Femur (tissue), 1 donor: ENCODE measurements at places on chromosomes 4 and X.

- DNase-seq, result no peak
These were observed 186.1 kb upstream of the CASK start for GRCh38 chrX:42109428-42109827.

DNA sequence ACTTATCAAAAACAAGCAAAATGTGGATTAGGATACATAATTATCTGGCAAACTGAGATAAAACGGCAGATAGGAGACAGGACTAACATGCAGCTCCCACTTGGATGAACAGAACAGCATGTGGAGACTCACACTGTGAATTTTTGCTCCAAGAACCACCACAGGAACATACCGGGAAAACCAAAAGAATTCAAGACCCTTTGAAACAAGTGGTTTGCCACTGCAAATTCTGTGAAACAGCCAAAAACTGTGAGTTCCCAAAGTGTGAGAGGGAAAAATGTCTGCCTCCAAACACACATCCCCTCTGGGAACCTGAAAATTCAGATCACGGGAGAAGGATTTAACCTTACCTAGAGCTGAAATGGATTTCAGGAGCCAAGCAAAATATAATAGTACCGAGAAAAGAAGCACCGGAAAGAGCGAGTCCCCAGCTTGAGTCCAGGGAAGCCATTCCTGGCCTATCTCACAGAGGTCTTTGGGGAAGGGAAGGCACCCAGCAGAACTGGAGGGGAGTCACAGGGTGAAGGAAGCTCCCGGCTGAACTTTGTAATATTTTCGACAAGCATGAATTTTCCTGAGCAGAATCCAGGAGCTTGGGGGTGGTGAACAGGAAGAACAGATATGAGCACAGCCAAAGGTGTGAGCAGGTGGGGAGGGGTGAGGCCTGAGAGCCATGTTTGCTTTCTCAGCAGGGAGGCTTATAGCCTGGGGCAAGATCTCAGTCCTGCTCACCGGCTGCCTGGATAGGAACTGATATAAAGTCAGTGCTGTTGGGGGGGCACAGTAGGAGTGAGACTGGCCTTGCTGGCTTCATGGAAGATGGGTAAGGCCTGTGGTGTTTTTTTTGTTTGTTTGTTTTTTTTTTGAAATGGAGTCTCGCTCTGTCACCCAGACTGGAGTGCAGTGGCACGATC is 23.9 kb downstream of the MANBA start:
- no peak for DNase-seq

- no peak for DNase-seq
These were observed 78.1 kb upstream of the PAGE3 start for GRCh38 chrX:55342533-55343501.

GRCh38 chrX:29965634-29966033 is 249.7 kb upstream of the MAGEB2 start:
- DNase-seq, result no peak

DNA sequence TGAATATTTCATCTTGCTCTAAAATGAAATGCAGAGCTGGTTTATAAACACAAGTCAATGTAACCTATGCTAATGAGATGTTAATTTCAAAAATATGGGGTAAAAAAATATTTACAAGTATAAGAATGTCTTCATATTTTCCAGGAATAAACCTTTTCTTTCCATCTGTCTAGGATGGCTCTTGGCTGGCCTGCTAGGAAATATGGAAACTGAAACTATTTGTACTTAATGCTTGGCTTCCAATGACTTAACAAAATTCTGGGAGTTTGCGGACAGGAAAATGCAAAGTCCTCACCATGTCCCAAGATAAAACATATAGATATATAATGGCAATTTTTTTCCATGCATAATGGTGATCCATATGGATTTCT is 168.1 kb downstream of the SCFD2 start:
- peak; percentile 39 for DNase-seq

DNA sequence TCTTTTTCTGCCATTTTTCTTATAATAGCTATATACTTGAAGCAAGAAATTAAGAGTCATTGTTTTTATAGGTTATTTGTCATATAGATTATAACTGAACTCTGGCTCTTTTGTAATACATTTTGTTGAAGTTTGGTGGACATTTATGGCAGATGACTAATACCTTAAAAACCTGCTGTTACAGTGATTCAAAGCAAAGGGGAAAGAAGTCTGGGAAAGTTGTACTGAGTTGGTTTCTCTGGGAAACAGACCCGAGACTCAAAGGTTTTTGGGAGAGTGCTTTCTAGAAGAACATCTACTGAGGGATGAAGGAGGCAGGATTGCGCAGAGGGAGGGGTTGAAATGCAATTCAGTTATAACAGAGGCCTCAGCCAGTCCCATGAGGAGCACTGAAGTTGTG is 35.9 kb downstream of the NAP1L5 start:
- DNase-seq, result no peak

- no peak for DNase-seq
These were observed 189.9 kb downstream of the IL15 start for GRCh38 chr4:141826260-141826659.

DNA sequence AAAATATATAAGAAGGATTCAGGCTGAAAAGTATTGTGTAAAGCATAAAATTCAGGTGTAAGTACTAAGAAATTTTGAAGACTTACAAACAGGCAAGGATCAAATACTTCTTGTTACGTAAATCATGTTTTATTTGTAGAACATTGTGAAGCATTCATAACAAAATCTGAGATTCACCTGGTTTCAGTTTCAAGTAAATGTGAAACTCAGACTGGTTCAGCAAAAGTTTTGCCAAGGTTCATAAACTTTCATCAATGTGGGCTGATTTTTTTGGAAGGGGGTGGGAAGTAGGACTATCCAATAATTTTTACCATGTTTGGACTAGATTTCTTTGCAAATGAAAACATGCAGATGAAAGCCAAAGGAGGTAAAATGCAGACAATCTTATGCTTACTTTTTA is 527.7 kb downstream of the ANKRD50 start:
- no peak for DNase-seq

GRCh38 chrX:136307471-136307870 is 6.7 kb downstream of the ADGRG4 start:
- DNase-seq, result no peak

DNA sequence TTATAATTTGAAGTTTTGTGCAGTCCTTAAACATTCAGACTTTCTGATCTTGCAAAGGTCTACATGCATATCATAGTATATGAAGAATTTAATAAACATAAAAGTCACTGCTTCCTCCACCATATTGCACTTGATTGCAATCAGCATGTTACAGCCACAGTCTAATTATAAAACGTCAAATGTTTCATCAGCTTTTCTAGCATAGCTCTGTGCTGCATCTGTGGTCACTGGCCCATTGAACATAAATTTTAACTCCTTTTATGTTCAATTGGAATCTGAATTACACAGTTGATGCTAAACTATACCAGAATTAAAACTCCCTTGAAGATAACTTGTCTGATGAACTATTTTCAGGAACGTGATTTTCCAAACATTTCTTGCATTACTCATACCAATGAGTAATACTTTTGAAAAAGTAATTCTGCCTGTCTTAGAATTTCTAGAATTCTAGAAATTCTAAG is 329.1 kb downstream of the GALNTL6 start:
- no peak for DNase-seq

DNA sequence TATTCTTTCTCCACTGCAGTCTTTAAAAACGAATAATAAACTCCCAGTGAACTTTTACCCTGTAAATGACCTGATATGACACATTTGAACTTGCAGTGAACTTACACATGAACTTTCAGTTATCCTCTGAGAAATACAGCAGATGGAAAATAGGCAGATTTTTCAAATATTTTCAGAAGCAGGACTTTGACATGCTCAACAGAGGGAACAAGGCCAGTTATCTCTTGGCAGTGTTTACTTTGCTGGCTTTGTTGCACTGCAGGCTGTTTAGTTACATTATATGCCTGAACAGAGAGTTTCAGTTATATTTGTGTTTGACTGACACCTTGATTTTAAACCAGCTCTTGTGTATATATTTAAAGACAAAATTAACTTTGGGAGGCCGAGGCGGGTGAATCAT is 47.6 kb upstream of the FGG start:
- DNase-seq, result peak; percentile 68

- DNase-seq, result peak; percentile 97
These were observed at the start of gene PCDH10 for GRCh38 chr4:133148690-133149363. Gene PCDH10 (plus strand): TSS chr4:133149294. CDS start chr4:133150141, 847 bp downstream.

- no peak for DNase-seq
These were observed 24.6 kb downstream of the ZNF630 start for GRCh38 chrX:48046846-48047245.

- no peak for DNase-seq
These were observed 627 bp upstream of the HSD17B11 start for GRCh38 chr4:87391576-87392054.

- peak; percentile 62 for DNase-seq
These were observed 75.1 kb downstream of the PRKX start for GRCh38 chrX:3638280-3638873.

GRCh38 chr4:5452156-5452555 is 256.2 kb downstream of the EVC2 start:
- no peak for DNase-seq

GRCh38 chrX:7711167-7711566 is 131.8 kb upstream of the VCX start:
- DNase-seq, result no peak

DNA sequence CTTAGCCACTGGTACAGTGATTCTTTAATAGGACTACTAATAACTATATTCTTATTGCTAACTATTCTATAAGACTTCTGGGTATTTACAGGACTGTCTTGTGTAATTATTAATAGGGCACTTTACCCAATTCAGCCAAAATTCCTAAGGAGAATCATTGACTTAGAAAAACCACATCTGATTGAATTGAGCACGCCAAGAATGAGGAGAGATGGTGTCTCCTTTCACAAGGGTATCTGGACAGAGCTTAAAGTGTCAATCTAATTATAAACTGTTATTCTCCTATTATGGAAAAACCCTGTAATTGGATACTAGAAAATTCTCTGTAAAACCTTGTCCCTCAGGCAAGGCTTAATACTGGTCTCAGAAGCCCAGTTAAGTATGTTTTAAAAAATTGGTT is 111.1 kb upstream of the TLL1 start:
- DNase-seq, result no peak

GRCh38 chr4:177492022-177492421 is 49.8 kb upstream of the AGA start:
- DNase-seq, result no peak

DNA sequence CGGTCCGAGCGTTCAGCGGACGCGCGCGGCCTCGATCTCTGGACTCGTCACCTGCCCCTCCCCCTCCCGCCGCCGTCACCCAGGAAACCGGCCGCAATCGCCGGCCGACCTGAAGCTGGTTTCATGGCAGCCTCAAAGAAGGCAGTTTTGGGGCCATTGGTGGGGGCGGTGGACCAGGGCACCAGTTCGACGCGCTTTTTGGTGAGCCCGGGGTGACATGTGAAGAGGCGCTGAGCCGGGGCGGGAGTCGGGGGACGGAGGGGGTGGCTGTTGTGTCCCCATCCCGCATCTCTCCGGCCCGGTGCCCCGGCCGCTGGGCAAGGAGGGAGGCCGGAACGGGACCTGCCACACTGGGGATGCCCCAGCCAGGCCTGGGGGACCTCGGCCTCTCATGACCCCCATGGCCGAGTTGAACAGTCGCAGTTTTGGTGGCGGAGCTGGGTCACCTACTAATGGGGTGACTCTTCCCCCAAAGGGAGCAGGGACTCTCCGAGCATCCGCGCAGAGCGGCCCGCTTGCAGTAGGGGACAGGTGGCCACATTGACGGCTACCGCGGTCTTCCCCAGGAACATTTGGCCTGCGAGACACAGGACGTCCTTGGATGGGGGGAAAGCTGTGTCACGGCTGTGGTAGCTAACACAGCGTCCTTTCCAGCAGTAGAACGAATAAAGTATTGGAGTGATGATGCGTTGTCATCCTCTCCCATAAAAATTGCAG is at the start of gene GK:
GK (plus strand) TSS at position 9 of the 717 bp plus-strand sequence; CDS start at position 124, 115 bp downstream.
- DNase-seq, result peak; percentile 29

DNA sequence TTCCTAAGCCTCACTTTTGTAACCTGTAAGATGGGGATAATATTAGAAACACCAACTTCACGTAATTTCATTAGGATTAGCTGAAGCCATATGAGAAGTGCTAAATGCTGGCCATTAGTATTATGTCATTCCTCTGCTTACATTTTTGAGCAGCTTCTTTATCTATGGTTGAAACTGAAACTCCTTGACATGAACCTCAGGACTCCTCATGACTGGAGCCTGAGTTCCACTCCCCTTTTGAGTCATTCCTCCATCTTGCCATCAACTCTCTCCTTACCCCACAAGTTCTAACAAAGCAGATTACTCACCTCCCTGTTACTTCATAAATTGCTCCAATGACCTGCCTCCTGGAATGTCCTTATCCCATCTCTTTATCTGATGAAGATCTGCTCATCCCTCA is 123.2 kb upstream of the KCNIP4 start:
- no peak for DNase-seq

DNA sequence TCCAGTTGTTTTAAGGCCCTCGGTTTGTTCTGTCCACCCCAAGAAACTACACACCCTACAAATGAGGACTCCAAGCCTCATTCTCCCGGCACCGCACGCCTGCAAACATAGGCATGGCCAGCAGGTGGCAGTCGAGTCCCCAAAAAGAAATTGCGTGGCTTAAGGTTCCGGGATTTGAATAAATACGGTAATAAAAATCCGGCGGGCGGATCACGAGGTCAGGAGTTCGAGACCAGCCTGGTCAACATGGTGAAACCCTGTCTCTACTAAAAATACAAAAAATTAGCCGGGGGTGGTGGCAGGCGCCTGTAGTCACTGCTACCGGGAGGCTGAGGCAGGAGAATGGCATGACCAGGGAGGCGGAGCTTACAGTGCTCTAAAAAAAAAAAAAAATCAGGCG is 21.8 kb upstream of the CSF2RA start:
- peak; percentile 80 for DNase-seq

- no peak for DNase-seq
These were observed 49.5 kb downstream of the STAP1 start for GRCh38 chr4:67608027-67608426.

DNA sequence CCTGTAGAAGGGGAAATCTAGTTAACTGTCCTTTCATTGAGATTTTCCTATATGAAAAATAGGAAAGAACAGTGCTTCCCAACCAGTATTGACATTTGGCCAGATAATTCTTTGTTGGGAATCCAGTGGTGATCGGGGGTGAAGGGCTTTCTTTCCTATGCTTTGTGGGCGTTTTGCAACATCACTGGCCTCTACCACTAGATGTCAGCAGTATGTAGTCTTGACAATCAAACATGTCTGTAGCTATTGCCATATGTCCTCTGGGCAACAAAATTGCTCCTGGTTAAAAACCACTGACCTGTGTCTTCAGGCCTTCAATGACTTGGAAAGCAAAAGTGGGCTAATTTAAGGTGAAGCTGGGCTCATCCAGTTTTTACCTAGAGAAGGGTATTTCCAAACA is 658.5 kb downstream of the DACH2 start:
- DNase-seq, result no peak

DNA sequence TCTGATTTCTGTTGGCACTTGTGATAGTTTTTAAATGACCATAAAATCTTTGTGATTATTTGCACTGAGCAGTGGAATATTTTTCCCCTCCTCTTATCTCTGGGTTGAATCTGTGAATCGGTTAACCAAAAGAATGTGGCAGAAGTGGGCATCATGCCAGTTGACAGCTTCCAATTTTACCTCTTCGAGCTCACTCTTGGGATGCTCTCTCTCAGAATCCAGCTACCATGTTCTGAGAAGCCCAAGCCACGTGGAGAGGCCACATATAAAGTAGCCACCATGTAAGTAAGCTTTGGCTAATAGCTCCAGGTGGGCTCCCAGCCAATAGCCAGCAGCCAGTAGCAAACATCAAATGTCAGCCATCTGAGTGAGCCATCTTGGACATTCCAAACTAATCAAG is 12.9 kb upstream of the WDR19 start:
- no peak for DNase-seq

GRCh38 chrX:64230123-64230970 is at the start of gene ASB12:
Gene ASB12 (minus strand): TSS chrX:64230607. CDS start chrX:64225650, 4,957 bp downstream.
- DNase-seq, result no peak

GRCh38 chr4:66927937-66928336 is 617.4 kb downstream of the CENPC start:
- no peak for DNase-seq
